Stimulated activated CD4-positive, alpha-beta T cell treated with anti-CD3 and anti-CD28 coated beads, Interleukin-12 subunit alpha, Interleukin-12 subunit beta, amount 100 ng/mL, for 48 hours (primary cell): ENCODE measurements at places on chromosomes 3 and 15.
A peak's percentile ranks its signal among the peaks of the same experiment; 100 is the strongest.

DNA sequence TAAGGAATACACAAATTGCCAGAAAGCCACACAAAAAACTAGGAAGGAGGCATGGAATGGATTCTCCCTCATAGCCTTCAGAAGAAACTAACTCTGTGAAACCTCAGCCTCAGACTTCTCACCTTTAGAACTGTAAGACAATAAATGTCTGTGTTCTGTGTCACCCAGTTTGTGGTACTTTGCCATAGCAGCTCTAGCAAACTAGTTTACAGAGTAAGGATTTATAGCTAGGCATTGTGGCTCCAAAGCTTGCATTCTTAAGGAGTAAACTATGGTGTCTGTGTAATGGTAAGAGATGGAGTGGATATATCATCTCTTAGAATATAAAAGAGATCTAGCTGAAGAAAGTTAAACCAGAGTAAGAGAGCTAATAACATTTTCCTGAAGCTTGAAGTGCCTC lies 18.9 kb downstream of the EPHA6 start:
- DNase-seq, result no peak

DNA sequence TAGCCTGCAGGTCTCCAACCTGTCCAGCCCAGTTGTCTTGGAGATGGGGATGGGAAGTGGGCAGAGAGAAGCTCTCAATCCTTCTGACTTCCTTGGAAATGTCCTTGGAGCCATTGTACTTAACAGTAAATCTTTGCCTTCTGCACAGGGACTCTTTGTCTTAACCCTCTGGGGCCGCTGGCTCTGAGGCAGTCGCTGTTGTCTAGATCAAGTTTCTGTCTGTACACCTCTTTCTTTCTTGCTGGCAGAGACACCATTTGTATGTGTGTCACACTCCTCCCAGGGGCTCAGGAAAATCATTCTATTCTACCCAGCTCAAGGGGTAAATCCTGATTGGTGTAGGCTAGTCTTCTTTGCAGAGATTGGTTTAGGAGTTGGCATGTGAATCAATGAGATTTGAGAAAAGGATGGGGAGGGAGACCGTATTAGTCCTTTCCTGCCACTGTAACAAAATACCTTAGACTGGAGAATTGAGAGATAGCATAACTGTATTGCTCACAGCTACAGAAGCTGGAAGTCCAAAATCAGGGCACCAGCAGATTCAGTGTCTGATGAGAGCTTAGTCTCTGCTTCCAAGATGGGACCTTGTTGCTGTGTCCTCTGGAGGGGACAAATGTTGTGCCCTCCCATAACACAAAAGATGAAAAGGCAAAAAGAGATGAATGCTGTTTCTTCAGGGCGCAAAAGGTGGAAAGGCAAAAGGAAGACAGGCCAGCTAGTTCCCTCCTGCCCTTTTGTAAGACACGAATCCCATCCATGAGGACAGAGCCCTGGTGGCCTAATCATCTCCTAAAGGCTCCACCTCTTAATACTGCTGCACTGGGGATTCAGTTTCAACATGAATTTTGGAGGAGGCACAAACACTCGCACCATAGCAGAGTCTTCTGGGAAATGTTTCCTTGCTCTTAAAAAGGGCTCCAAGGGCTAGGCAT lies 66.3 kb downstream of the PPCDC start:
- DNase-seq, result no peak

- no peak for DNase-seq
Measured at GRCh38 chr3:161551697-161552096, 55.1 kb downstream of the OTOL1 start.

- DNase-seq, result no peak
Measured at GRCh38 chr15:49062900-49063299, 16.7 kb upstream of the SECISBP2L start.

DNA sequence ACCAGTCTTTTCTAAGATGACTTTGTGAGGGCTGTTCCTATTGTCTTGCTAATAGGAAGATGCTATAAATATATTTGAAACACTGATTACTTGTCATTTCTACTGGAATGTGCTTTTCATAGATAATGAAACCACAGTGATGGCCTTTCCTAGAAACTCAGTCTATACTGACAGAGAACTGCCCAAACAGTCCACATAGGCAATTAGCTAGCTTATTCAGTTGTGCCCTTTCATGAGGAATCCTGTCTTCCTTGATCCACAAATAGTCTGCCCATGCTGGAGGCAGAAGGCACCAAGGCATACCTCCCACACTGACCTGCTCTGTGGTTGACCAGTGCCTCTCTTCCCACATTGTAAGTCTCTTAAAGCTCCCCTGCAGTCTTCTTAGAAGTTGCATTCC lies 135.9 kb downstream of the CMSS1 start:
- DNase-seq, result no peak

DNA sequence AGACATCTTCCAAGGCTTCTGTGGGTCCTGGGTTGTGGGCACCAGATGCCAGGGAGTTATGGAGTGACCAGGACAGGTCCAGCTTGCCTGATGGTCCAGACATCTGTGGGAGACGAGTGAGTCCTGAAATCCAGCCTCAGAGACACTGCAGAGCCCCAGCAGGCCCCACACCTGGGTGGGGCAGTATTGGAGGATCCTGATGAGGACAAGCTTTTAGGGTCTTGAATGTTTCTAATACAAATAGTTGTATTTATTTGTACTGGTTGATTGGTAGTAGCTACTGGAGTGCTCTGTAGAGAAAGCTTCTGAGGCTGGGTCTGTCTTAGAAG lies 67.5 kb upstream of the PRR23C start:
- no peak for DNase-seq

- DNase-seq, result no peak
Measured at GRCh38 chr3:59510576-59510975, 460.8 kb upstream of the CFAP20DC start.

- DNase-seq, result peak; percentile 21
Measured at GRCh38 chr15:65132878-65133547, 595 bp downstream of the PDCD7 start.

- no peak for DNase-seq
Measured at GRCh38 chr3:128845119-128845777, 34.2 kb upstream of the ACAD9 start.

- DNase-seq, result no peak
Measured at GRCh38 chr3:184894051-184894450, 82.1 kb downstream of the VPS8 start.

GRCh38 chr3:138081371-138082084 lies 33.9 kb downstream of the DZIP1L start:
- DNase-seq, result no peak

GRCh38 chr3:140456974-140457373 lies 220.9 kb upstream of the TRIM42 start:
- no peak for DNase-seq

GRCh38 chr3:4693620-4694019 lies 200.5 kb downstream of the ITPR1 start:
- DNase-seq, result no peak

GRCh38 chr3:62369476-62369743 lies 3.9 kb downstream of the FEZF2 start:
- DNase-seq, result no peak

GRCh38 chr3:122795674-122796195 lies 866 bp downstream of the SLC49A4 start:
- no peak for DNase-seq

DNA sequence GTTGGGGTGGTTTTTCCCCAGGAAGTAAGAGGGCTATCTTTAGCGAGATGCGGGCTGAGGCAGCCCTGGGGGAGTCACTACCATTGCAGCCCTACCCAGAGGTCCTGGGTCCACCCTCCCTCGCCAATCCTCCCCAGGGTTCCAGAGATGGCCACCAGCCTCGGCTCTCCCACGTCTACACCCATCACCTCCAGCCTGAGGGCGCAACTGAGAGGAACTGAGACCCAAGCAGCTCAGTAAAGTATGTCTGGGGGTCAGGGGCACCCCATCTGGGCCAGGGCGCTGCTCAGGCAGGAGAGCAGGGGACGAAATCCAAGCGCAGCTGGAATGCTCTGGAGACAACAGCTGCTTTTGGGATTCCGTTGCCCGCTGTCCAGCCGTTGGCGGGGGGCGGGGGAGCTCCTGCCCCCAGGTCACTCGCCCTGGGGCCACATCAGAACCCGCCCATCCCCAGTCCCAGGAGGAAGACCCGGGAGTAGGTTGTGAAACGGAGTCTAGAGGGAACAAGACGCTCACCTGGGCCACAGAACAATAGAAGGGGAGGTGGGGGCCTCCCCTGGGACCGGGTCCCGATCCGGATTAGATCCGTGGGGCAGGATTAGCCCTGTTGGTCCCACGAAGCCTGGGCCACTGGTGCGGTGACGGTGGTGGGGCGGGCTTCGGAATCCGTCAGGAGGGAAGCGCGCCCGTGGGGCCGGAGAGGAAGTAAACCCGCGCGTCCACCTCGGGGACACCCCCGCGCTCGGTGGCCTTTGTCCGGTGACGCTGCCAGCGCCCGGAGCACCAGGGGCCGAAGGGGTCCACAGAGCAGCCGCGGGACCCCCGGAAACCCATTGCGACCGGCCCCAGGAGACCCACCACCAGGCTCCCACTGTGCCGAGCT lies 1.4 kb upstream of the NDUFAF3 start:
- DNase-seq, result no peak

DNA sequence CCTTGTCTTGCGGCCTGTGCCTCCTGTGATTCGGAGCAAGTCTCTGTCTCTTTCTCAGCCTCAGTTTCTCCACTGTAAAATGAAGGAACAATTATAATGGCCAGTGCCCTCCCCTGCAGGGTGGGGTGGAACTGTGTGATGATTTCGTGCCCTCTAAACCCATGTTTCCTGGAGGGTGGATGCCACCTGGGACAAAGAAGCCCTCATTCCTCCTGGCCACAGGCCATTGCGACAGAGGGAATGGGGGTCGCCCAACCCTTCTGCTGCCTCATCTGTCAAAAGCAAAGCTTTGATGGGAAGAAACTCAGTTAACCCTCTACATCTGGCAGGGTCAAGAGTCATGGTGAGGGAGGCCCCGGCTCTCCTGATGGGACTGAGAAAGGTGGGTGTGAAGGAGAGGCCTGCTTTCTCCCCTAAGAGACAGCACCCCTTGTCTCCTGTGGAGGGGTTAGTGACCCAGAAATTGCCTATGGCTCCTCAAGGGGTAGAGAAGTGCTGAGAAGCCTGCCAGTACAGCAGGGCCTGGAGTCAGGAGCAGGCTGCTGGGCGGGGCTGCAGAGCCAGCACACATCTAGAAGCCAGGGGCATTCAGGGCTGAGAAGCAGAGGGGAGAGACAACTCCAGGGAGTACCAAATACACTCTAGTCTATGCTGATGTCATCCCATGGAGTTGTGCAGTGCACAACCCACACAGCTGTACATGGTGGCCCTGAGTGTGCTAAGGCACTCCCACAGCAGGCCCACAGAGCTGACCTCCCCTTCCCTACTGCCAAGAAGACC lies 61.0 kb downstream of the PLXNA1 start:
- no peak for DNase-seq

GRCh38 chr15:90400759-90401314 lies 12.8 kb downstream of the IQGAP1 start:
- DNase-seq, result peak; percentile 51
